Suppressor macrophage treated with lipopolysaccharide for 1 hour (primary cell): ENCODE measurements at places on chromosomes 3 and 15.

- no peak for DNase-seq
These were observed 51.6 kb downstream of the SLC7A14 start for GRCh38 chr3:170534227-170534626.

GRCh38 chr3:152241142-152242017 is 27.3 kb upstream of the MBNL1 start:
- no peak for DNase-seq

- no peak for DNase-seq
These were observed 21.7 kb downstream of the ARL14 start for GRCh38 chr3:160698599-160699195.

GRCh38 chr3:149564079-149564478 is 89.6 kb downstream of the TM4SF4 start:
- no peak for DNase-seq
